Stimulated activated CD4-positive, alpha-beta T cell treated with anti-CD3 and anti-CD28 coated beads, Interleukin-12 subunit alpha, Interleukin-12 subunit beta, amount 100 ng/mL, for 4 hours (primary cell): ENCODE measurements at places on chromosomes 3 and 15.

GRCh38 chr3:15356176-15356575 lies 23.8 kb upstream of the SH3BP5 start:
- no peak for DNase-seq

DNA sequence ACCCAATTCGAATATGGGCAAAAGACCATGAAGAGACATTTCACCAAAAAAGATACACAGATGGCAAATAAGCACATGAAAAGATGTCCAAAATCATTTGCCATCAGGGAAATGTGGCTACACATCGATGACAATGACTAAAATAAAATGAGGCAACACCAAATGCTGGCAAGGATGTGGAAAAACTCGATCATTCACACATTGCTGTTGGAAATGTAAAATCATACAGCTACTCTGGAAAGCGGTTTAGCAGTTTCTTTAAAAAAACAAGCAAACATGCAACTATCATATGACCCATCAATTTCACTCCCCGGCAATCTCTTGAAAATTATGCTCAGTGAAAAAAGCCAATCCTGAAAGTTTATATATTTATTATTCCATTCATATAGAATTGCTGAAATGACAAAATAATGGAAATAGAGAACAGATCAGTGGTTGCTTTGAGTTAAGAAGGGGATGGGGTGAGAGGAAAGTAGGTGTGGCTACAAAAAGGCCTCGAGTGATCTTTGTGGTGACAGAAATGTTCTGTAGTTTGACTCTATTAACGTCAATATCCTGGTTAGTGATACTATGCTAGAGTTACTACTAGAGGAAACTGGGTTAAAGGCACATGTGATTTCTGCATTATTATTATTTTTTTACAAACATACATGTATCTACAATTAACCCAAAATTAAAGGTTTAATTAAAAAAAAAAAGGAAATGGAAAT lies 45.0 kb downstream of the DLG1 start:
- DNase-seq: no peak

DNA sequence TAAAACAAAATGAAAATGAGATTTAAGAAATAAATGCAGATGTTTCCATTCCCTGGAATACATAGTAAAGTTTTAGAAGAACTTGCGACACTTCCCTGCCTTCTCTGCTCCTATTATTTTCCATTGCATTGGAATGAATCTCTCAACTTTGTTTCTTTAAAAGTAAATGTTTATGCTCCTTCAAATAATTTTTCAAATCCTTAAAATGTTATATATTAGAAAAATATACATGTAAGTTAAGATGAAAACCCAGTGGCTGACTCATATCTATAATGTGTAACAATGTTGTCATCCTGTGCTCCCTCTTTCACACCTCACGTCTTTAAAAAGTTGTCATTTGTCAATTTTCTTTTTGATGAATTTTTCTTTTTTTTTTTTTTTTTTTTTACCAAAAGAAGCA lies 3.6 kb downstream of the RBMS3 start:
- DNase-seq: no peak

- no peak for DNase-seq
These were observed 152.1 kb downstream of the ATG7 start for GRCh38 chr3:11424277-11424676.

GRCh38 chr3:55609230-55609827 lies 122.2 kb upstream of the WNT5A start:
- DNase-seq: no peak

GRCh38 chr3:66744986-66745385 lies 244.2 kb upstream of the LRIG1 start:
- no peak for DNase-seq

- DNase-seq: no peak
These were observed 135.7 kb downstream of the MEIS2 start for GRCh38 chr15:36964626-36965025.

- DNase-seq: no peak
These were observed 131.4 kb upstream of the UBE2E2 start for GRCh38 chr3:23071758-23072157.

DNA sequence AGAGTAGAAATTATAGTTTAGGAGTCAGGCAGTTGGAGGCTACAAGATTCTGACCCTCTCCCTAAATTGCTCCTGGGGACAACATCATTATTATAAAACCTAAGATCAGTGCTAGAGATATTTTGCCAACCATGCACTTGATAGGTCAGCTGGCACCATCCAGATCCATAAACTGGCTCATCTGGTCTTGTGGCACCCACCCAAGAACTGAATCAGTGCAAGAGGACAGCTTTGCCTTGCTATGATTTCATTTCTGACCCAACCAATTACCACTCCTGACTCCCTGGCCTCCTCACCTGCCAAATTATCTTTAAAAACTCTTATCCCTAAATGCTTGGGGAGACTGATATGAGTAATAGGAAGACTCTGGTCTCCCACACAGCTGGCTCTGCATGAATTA lies 461.1 kb upstream of the TGFBR2 start:
- no peak for DNase-seq

GRCh38 chr3:14438929-14439328 lies 36.5 kb downstream of the SLC6A6 start:
- DNase-seq: no peak

DNA sequence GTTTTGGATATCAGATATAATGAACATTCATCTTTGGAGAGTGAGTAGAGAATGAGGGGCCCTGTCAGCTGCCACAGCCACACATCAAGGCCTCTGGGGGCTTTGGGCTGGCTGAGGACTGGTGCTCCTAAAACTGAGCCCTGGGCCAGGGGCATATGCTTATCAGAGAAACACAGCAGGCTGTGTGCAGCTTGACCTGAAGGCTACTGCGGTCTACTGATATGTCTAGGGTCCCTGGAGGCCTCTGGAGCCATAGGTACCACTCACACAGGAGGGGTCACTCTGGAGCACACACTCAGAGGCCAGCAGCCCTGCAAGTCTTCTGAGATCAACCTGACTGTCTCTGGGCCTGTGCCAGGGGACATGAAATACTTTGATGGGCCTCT lies 7.6 kb downstream of the TF start:
- no peak for DNase-seq

- no peak for DNase-seq
These were observed 50.6 kb downstream of the MGLL start for GRCh38 chr3:127771746-127772145.

DNA sequence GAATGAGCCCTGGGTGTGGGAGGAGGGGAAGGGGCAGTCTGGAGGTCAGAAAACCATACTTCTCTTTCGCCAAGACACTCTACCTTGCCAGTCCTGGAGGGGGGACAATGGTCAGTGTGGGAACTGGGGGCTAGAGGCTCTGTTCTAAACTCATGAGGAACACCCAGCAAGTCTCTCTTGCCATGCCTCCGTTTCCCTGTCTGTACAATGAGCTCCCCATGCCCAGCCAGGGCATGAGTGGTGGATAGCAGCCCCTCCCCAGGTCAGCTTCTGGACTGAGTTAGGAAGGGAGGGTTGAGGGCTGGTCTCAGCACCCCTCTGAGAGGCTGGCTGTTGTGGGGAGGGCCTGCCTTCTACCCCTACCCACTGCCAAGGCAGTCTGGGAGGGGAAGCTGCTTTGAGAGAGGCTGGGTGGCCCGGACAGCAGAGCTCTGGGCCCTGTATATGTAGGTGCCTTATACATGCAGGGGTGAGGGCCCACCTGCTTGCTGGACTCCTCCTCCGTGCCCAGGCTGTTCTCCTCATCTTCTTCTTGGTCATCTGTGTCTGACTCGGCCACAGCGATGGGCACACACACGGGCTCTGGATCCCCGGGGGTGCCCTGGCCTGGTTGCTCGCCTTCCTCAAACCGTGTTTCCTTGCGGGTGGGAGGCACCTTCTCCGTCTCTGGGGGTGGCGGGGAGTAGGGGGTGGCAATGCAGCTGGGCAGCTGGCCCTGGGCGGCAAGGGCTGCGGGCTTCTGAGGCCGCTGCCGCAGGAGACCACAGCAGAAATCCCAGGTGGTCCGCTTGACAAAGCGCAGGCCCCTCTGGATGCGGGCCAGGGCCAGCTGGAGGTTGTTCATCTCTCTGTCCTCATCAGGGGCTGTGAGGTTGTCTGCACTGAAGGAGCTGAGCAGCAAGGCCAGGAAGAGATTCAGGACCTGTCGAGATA lies 68.8 kb downstream of the SCN5A start:
- DNase-seq: no peak

GRCh38 chr3:134517791-134518190 lies 31.9 kb downstream of the CEP63 start:
- no peak for DNase-seq

- no peak for DNase-seq
These were observed 324.8 kb upstream of the LRRFIP2 start for GRCh38 chr3:37499061-37499785.

- no peak for DNase-seq
These were observed 198.6 kb upstream of the SLC2A2 start for GRCh38 chr3:171225165-171225564.

- DNase-seq: no peak
These were observed 967.1 kb upstream of the ROBO1 start for GRCh38 chr3:80734920-80735319.

DNA sequence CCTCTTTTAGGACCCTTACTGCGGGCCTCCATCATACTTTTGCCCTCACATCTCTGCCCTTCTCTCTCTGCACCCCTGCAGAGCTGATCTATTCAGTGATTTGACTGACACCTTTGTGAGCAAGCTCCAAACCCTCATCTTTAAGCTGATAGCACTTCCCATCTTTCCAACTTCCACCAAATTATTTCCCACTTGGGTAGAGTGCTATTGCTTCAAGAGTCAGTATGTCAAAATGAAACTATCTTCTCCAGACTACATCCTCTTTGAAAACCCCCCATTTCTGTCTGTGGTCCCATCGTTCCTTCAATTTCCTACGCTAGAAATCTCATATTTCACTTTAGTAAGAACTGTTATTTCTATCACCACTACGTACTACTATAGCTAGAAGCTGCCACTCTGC lies 19.7 kb downstream of the ZWILCH start:
- DNase-seq: no peak

- no peak for DNase-seq
These were observed 330.7 kb upstream of the SLCO3A1 start for GRCh38 chr15:91522605-91523332.

DNA sequence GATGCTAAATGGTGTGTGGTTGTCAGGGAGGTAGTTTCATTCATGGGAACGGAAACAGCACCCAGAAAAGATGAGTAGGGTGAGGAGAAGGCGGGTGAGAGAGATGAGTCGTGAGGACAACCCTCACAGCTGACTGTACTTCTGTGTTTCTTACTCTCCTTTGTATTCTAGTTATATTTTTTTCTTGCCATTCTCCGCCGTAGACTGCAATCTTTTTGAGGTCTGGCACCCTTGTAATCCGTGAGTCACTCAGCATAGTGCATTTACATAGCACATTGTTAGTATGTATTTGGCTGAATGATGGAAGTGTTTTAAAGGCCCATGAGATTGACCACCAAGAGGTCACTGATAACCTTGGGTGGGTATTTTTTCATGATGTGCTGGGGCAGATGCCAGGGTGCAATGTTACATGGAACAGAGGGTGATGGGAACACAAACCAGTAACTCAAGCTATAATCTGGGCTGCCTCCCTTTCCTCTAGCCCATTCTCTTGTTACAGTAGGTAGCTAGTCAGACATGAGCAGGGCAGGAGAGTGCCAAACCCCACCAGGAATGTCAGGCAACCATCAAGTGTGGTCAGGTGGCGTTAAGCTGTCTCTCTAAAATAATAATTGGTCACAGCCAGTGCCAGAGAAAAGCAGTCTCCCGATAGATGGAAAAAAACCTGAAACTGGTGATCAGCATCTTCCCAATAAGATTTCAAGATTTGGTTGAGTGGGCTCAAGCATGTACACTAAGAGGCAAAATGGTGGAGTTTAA lies 18.8 kb upstream of the DGKG start:
- no peak for DNase-seq

DNA sequence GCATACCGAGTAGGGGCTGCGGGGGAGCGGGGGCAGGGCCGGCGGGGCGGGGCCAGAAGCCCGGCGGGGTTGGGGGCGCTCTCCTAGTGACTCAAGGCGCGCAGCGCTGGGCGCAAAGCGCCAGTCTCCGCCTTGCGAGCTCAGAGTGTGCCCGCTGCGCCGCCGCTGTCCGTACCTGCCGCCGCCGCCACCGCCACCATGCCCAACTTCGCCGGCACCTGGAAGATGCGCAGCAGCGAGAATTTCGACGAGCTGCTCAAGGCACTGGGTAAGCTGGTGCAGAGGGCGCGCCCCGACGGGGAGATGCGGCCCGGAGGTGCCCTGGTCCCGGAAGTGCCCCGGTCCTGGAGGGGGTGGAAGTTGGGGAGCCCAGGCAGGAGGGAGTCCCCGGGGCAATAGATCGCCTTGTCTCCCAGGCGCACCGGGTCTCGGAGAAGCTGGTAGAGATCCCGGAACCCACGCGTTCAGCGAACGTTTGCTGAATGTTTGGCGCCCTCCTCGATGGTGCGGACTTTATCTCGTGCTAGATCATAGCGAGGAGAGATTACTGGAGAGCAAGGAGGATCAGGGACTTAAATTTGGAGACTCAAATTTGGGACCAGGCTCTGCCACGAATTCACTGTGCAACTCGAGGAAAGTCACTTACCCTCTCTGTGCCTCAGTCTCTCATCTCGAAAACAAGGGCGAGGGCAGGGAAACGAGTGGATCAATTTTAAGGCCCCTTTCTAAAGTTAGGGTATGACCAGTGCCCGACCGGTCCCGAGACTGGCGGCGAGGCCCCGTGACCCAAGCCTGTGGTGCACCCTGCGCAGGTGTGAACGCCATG lies at the start of gene CRABP1:
TSS of gene CRABP1 (plus strand) at position 123 of the 826 bp plus-strand sequence. CDS start at position 199, 76 bp downstream.
- no peak for DNase-seq

GRCh38 chr3:193522473-193522872 lies 32.2 kb downstream of the ATP13A4 start:
- no peak for DNase-seq

- DNase-seq: no peak
These were observed 353.4 kb downstream of the EPHB1 start for GRCh38 chr3:135148398-135149020.

DNA sequence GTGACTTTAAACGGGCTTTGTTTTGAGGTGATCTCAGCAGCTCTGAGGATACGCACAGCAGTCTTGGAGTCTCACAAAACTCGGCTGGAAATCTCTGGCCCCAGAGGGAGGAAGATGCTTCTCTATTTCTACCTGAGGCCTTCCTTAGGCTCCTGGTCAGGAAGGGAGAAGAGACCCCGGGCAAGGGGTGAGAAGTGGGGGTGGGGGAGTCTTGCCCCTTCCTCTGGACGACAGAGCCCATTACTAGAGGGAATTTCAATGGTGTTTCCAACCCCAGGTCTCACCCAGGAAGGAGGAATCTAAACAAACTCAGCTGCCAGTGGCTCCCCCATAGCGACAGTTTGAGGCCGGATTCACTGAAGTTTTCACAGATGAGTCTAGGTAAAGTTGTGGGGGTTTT lies 37.4 kb upstream of the PCSK6 start:
- no peak for DNase-seq

- DNase-seq: no peak
These were observed 8.0 kb downstream of the FAM174B start for GRCh38 chr15:92647467-92648163.

DNA sequence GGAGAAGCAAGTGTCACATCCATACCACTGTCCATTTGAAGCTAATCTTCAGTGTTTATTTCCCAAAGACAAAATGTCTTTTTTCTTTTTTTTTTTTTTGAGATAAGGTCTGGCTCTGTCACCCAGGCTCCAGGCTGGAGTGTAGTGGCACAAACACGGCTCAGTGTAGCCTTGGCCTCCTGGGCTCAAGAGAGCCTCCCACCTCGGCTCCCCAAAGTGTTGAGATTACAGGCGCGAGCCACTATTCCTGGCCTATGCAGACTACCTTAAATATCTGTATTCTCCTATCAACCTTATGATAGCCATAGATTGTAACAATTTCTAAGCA lies 27.7 kb upstream of the VPS33B start:
- DNase-seq: no peak
